Gastrocnemius medialis (tissue), 4 donors: ENCODE measurements at places on chromosomes 1 and 21. TPM values are rescaled to one million over a fixed set of nuclear protein-coding genes. Genes with fewer than 3 reads are reported as not detected.

PDZK1IP1 gene
- total RNA-seq = 3.9 TPM

HMGCS2 gene
- total RNA-seq = not detected

BLZF1 gene
- total RNA-seq = 14.0 TPM

DNA sequence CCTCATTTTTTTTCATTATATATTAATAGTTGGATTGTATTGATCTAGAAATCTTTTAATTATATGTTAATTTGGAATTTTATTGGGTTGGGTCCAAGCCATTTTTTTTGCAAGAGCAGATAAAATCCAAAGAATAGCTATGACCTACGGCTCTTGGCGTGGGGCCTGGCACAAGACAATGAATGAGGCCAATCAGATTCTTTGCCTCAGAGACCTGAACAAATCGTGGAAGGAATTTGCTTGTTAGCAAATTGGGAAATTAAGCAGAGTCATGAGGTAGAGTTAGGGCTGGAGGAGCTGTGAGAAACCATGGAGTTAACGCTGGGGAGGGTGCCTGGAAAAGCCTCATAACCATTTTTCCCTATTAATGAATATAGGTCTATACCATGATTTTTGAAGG is 40.1 kb downstream of the CAMSAP2 start:
- no peak for DNase-seq

DNA sequence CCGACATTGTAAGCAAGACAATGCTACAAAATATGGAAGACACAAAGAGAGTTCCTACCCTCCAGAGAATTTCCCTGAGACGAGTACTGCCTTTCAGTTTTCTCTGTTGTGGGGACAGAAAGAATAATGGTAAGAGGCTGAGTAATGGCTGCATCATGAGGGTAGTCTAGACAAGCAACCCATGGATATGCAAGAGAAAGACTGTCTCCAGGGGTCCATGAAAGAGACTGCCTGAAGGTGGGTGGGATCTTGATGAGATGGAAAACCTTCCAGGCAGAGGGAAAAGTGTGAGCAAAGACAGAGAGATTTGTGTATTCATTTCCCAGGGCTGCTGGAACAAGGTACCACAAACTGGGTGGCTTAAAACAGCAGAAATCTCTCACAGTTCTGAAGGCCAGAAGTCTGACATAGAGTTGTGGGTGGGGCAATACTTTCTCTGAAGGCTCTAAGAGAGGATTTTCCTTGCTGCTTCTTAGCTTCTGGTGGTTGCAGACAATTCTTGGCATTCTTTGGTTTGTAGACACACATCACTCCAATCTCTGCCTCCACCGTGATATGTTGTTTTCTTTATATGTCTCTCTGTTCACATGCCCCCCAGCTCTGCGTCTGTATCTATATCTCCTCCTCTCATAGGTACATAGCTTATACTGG is 41.4 kb downstream of the ANP32E start:
- DNase-seq = no peak

GRCh38 chr1:63943393-63943792 is 169.6 kb downstream of the ROR1 start:
- DNase-seq = no peak

DNA sequence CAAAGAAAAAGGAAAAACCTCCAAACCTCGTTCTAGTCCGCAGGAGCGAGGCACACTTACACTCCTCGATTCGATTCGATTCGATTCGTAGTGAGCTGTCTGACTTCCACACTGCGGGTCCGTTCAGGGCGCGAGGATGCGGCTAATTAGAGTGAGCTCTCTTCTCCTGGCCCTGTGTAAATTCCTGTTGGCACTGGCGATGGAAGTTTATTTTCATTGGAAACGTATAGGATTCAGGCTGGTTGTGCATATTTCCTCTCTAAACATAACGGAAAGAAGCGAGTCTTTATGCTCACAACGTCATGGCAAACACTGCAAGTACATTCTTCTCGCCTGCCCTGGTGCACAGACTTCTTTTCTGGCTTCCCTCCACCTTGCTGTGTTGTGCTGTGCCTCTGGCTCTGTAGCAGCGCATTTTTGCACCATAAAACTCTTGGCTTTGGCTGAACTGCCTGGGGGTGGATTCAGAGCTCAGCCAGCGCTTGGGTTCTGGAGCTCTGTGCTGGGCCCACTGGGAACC is 2.7 kb downstream of the HUNK start:
- DNase-seq = no peak

- no peak for DNase-seq
Measured at GRCh38 chr1:239126884-239127283, 259.5 kb upstream of the CHRM3 start.

DNA sequence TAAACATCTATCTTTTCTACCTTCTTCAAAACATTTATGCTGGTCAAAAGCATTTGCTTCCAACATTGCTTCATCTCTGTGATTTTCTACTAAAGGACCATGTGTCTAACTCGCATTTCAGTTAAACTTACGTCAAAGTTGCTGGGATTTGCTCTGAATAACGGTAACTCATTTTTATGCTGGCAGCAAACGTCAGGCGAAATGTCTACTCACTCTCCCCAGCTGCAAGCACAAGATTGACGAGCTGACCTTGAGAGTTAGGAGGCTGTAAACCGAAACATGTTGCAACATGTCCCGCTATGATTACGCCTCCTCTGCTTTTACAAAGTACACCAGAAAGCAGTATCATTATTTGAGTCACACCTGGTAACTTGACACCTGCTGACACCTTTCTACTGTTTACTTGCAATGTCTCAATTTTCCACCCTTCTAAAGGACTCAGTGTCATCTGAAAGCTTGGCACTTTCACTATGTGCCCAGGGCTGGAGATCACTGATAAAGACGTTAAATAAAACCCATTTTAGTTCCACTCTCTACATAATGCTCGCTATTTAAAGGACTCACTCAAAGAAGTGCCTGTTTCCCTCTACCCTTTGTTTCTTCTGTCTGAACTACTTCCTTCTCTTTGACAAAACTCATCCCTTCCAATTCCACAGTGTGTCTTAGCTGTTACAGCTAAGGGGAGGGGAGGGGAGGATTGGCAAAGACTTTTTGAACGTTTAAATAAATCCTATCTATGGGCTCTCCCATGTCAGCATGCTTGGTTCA is 111.9 kb downstream of the PTPN14 start:
- peak; percentile 86 for DNase-seq

GRCh38 chr21:44948426-44949120 is 8.7 kb downstream of the SLX9 start:
- peak; percentile 36 for DNase-seq

DNA sequence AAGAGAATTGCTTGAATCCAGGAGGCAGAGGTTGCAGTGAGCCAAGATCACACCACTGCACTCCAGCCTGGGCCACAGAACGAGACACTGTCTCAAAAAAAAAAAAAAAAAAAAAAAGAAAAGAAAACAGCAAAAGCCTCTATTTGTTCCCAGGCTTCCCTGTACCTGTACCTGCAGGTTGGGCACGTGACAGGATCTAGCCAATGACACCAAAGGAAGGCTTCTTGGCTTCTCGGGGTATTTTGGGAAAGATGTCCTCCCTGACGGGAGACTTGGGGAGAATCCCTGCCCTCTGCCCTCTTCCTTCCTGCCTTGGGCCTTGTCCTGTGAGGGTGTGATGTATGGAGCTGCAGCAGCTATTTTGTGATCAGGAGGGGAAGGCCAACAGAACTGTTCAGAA is 22.8 kb downstream of the TMCO4 start:
- DNase-seq = no peak
